ENCODE measurements at places on chromosomes 6 and 20.

DNA sequence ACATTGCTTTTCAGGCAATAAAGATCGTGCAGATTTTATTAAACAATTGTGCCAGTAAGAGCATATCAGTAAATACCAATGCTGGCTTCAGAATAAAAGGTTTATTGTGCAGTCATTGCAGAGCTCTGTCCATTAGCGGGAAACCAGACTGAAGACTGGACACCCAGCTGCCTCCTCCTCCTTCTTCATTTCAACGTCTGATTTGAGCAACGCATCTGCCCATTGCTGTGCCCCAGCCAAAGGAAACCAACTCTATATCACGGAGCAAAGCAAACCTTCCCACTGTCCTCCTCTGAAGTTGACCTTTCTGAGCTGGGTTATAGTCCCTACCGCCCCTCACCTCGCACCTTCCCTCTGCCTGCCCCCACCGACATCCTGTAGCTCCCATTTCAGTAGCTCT lies 80.8 kb downstream of the SLC22A23 start:
- no peak for DNase-seq

GRCh38 chr20:51623255-51623654 lies 80.7 kb upstream of the NFATC2 start:
- DNase-seq, result no peak

- DNase-seq, result no peak
Observed at GRCh38 chr6:106359959-106360409, 533 bp upstream of the CRYBG1 start.

DNA sequence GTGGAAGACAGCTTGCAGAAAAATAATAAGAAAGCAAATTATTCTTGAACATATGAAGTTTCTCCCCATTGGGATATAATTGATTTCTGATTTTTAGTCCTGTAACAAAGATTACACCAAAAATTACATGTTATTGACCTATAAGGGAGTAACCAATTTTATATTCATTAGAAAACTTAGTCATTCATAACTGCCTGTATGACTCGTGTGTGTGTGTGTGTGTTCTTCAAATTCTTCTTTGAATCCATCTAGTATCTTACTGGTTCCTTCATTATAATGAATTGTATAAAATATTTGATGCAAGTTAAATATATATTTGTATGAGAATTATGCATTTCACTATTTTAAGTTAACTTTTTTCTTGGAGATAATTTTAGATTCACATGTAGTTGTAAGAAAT lies 310.4 kb downstream of the HAO1 start:
- no peak for DNase-seq

GRCh38 chr6:128389820-128390534 lies 130.4 kb downstream of the PTPRK start:
- no peak for DNase-seq

- DNase-seq, result peak; percentile 51
Observed at GRCh38 chr6:75748743-75749538, at the start of gene MYO6. Gene MYO6 (plus strand): TSS chr6:75749239. CDS start chr6:75817548, 68,309 bp downstream.

DNA sequence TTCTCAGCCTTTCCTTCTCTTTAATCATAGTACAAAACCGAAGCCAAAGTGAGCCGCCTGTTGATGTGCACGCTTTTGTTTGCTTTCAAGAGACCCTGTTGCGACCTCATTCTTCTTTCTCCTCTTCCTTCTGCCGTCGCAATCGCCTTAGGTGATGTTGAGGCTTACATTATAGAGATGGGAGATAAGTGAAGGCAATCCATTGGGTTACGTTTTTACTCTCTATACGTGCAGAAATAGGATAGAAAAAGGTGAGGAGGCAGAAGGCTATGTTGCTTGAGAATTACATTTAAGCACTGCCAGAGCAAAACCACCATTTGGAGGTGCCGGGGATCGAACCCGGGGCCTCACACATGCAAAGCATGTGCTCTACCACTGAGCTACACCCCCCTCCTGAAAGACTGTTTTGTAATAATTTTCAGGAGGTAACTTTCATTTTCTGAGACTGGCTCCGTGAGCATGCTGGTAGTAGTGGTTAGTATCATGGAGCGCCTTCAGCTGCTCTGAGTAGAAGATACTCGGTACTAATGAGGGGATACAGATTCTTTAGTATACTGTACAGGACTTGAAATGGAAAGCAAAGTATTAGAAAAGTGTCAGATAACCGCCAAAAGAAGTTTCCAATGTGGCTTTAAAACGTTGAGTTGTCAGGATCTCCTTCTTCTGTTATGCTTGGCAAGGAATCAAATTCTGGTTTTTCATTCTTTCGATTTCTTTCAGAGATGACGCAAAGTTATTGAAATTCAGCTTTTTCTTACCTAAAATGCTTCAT lies 165.6 kb downstream of the TRIM27 start:
- DNase-seq, result peak; percentile 45

GRCh38 chr6:132499757-132500156 lies 13.2 kb downstream of the STX7 start:
- DNase-seq, result no peak

DNA sequence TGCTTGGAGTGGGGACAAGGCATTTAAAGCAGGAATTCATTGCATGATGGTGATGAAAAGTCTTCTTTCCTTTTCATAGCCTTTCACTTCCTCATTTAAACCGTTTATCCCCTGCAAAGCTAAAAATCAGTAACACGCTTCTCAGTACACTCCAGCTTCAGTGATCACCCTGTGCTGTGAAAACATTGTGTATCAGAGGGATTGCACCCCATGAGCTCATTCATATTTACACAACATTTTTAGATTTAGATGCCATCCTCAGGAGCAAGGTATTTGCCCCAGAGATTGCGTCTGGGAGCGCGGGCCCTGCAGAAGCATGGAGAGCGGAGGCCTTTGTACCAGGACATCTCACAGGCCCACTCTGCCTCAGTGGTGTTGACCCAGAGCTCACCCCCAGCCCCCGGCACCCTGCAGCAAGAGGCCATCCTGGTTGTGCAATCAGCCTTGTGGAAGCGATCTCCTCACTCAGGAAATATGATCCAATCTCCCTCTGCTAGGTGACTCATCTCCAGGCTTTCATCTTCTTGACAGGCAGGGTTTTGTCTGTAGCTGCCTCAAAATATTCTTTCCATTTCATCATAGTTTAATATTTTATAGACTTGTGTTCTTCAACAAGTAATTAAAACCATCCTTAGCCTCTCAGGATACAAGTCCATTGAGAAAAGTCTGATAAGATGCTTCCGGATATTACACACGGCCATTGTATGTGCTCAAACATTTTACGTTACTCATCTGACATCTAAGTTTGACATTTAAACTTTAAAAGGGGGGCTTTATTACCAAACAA lies 38.9 kb upstream of the THBS2 start:
- DNase-seq, result no peak

DNA sequence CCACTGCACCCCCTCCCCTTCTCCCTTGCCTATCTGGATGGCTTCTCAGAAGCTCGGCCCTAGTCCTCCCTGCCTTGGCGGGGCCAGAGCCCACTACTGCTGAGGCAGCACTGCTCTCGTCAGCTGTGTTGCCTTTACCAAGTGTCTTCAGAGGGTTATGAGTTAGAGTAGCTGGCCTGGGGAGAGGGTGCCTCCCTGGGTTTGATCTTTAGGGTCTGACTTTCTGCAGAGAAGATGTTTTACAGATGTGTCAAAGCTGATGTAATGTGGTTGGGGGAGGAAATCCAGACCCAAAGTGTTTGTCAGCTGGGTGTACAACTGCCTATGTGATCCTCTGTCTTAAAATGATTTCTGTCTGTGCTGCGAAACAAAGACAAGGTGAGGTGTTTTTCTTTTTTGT lies 30.4 kb upstream of the PI16 start:
- DNase-seq, result no peak

GRCh38 chr20:7207186-7207798 lies 439.8 kb downstream of the BMP2 start:
- DNase-seq, result no peak

DNA sequence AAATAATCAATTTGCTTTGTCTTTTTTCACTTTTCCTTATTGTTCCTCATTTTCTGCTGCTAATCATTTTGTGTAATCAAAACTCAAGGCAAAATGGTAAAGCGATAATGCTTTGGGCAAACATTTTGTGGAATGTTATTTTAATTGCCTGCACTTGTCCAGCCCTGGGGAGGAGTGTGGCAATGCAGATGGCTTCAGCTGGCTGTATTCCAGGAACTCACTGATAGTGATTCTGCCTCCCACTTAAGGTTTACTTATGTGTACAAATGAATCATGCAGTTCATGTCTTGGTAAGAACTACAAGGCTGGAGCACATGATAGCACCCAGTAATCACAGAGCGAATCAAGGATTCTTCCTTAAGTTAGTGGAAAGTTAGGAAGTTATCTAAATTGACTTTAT lies 107.8 kb downstream of the COL19A1 start:
- DNase-seq, result no peak

- peak; percentile 79 for DNase-seq
Observed at GRCh38 chr6:35552285-35552917, 39.7 kb upstream of the TULP1 start.

- DNase-seq, result no peak
Observed at GRCh38 chr20:59784791-59785668, 148.4 kb downstream of the SYCP2 start.

DNA sequence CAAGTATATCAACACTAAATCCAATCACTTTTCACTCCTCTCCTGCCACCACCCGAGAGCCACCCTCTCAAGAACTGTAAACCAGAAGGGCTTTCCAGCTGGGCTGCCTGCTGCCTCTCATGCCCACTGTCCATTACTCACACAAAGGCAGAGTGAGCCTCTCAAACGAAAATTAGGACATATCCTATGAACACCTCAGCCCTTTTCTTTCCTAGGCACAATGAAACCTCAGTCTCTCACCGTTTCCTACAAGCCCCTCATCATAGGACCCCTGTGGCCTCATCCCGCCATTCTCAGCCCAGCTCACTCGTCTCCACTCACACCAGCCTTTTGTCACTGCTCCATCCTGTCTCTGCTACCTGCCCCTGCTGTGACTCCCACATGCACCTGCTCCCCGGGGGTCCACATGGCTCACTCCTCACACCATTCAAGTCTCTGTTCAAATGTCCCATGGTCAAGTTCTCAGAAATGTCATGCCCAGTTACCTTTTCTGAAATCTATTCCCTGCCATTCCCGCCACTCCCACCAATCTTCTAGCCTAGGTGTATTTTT lies 7.4 kb downstream of the HLA-F start:
- no peak for DNase-seq

DNA sequence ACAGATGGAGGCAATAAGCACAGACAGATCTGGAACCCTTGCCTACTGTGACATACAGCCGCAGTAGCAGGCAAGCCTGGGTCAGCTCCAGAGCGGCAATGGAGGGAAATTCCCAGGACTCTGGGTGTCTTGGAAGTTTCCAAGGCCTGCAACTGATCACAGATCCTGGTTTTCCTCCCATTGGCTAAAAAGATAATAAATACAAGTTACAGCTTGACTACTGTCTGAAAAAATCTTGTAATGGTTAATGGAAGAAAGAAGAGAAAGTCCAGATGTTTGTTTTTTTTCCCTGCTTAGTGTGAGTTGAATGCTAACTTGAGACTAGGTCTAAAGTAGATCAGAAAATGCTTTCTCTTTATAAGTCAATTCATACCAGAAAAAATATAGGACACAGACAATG lies 307.6 kb downstream of the ALDH8A1 start:
- no peak for DNase-seq
